ENCODE measurements at places on chromosomes 6 and 20.

DNA sequence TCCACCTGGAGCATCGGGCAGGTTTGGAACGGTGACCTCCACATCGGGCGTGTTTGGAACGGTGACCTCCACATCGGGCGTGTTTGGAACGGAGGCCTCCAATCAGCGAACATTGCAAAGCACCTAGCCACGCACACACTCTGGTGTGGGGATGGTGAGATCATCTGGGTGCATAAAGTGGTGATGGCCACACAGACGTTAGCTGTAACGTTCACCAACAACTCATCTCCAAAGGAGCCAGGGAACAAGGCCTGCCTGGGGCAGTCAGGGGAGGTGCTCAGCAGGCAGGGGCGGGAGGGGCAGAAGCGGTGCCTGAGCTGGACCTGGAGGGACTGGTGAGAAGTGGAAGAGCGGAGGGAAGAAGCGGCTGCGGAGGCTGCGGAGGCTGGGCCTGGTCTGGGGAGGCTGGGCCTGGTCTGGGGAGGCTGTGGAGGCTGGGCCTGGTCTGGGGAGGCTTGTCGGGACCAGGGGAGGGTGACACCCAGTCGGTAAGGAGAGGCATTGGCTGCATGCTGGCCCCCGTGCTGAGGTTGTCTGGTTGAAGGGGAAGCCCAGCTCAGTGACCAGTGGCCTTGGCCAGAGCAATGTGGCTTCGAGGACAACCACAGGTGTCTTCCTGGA is 89.9 kb downstream of the PSMB1 start:
- DNase-seq: no peak

GRCh38 chr6:137148306-137149034 is 25.0 kb downstream of the IL22RA2 start:
- DNase-seq: no peak

- no peak for DNase-seq
These were observed 2.1 kb downstream of the DAAM2 start for GRCh38 chr6:39794231-39794630.

DNA sequence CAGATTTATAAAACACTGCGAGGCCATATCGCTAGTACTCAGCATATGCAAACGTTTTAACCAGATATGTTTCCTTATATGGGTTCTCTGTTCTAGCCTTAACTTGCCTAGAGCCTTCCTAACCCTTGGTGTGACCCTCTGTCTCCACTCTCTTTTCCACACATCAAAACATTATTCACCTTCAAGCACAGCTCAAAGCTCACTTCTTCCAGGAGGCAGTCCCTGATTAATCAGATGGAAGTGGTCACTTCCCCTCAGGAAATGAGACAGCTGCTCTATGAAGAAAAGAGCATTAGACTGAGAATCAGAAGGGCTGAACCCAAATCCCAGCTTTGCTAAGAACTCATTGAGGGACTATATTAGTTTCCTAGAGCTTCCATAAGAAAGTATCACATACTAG is 39.8 kb upstream of the SLC17A4 start:
- no peak for DNase-seq

DNA sequence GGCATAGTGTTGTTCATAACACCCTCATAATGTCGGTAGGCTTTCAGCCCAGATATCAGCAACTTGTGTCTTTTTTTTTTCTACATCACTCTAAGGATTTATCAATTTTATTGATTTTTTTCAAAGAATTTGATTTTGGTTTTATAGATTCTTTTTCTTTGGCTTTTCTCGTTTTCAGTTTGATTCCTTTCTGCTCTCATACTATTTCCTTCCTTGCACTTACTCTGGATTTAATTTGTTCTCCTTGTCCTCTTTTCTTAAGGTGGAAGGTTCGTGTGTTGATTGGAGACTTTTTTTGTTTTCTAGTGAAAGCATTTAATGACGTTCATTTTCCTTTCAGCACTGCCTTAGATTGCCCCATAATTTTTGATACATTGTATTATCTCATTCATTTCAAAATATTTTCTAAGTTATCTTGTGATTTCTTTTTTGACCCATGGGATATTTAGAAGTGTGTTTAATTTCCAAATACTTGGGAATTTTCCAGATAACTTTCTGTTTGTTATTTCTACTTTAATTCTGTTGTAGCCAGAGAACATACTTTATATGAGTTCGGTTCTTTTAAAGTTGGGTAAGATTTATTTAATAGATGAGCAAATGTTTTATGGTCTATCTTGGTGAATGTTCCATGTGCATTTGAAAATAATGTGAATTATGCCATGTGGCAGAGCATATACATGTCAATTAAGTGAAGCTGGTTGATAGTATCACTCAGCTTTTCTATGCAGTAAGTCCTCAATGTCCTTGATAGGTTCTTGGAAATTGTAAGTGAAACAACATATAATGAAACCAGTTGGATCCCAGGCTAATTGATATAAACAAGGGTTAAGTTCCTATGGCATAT is 62.8 kb downstream of the IRF4 start:
- DNase-seq: no peak
